HFF-Myc (cell line): ENCODE measurements at places on chromosomes 12 and 14.
A peak's percentile ranks its signal among the peaks of the same experiment; 100 is the strongest.

DNA sequence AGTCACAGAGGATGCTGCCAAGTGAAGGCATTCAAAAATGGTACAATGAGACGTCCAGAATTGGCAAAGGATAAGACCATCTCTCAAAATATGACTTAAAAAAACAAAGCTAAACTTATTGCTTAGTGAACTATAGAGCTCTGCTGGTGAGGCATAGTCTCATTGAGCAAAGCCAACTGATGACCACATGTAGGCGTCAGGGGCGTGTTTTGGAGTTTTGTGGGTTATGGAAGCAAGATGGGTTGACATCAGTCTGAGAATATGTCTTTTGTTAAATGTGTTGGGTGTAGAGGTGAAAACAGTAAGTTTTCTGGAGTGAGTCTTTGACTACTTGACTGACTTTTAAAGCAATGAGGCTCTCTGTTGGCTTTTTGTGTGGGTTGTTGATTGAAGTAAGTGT, 47.2 kb downstream of the ATL1 start:
- no peak for DNase-seq

DNA sequence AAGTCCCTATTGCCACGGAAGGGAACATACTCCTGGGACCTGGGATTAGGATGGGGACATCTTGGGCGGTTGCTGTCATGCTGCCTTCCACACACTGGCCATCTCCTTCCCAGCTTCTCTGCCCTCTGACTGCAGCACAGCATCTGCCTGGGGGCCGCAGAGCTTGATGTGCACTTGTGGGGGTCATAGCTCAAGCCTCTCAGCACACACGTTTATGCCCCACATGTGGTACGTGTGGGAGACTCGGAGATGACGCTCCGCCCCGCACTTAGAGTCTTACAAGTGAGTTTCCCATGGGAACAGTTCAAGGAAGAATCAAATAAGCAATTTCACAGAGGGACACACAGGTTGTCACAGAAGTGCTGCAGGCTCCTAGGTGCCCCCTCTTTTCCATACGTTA, 8.6 kb downstream of the ACADS start:
- DNase-seq = no peak

DNA sequence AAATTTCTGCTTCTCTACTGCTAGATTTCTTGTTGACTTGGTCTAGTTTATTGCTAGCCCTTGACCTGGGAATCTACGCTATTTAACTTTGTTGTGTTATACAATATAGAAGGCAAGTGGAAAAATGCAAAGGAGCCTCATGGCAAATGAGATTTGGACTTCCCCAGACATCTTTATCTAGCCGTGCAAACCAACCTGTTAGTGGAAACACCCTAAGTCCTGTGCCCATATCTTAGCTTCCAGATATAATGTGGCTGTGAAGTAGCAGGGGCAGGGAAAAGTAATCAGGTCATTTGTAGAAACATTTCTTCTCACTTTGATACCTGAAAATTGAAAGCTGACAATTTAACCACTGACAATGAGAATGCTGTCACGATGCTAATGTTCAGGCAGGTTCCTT, 90.7 kb upstream of the ATP2B1 start:
- no peak for DNase-seq

- DNase-seq = no peak
Observed at GRCh38 chr12:122875590-122876220, 20.2 kb downstream of the VPS37B start.

DNA sequence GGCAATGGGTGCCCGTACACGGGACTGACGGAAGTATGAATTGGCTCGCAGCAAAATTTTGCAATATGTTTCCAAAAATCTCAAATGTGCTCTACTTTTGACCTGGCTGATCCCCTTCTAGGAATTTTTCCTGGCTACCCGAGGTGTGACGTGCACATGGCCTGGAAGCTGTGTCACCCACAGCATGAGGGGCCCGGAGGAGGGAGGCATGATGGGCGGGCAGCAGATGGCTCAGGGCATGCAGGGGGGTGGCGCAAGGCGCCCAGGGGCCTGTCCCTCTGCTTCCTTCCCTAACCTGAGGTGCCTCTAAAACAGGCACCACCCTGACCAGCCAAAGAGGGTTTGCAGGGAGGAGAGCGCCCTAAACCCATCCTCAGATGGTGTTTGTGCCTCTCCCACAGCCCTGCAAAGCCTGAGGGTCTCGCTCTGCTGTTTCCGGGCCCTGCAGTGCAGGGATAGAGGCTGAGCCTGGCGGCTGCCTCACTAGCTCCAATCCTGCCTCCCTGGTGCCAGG, 6.7 kb downstream of the GPR132 start:
- DNase-seq = no peak

- no peak for DNase-seq
Observed at GRCh38 chr12:62738105-62738504, 196.8 kb downstream of the PPM1H start.

DNA sequence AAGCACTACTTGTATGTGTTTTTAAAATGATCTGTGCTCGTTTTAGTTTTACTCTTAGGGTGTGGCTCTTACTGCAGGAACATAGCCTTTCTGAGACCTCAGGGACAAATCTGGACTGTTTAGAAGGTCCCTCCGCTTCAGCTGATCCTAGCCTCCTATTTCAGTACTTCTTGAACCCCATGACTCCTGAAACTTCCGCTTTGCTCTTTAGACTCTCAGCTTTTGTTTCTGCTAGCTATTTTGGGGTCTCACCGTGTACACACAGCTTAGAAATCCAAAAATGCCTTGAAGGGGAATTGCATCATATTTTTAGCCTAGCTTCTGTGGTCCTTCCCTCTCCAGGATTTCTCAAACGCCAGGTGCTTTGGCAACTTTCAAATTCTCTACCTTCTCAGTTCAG, 8.3 kb downstream of the OR11G2 start:
- DNase-seq = no peak

DNA sequence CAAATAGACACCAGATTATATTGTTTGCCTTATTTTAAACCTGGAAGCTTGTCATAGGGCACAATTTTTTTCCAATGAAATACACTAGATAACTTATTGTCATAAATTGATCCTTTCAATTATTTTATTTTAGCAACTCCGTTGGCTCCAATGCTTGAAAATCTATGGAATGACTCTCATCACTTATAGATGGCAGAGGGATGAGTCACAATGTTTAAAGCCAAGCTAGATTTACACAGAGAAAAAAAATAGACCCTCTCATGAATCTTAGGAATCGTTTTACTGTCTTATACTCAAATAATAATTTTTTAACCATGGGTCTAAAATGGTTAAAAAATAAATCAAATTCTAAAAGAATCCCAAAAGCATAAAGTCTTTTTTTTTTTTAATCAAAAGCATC, 1276.6 kb upstream of the FLRT2 start:
- no peak for DNase-seq

DNA sequence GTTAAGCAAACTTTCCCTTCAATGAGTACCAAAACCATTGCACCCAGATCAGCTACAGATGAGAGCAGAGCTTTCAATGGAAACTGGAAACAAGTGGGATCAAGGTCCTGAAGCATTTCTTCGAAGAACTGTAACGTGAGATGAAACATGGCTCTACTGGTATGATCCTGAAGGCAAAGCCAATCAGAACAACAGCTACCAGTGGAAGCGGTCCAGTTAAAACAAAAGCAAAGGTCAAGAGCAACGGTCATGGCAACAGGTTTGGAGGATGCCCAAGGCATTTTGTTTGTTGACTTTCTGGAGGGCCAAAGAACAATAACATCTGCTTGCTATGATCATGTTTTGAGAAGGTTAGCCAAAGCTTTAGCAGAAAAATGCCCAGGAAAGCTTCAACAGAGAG, 137.9 kb upstream of the CPSF6 start:
- no peak for DNase-seq

GRCh38 chr12:3747976-3748619, 4.8 kb downstream of the CRACR2A start:
- no peak for DNase-seq

DNA sequence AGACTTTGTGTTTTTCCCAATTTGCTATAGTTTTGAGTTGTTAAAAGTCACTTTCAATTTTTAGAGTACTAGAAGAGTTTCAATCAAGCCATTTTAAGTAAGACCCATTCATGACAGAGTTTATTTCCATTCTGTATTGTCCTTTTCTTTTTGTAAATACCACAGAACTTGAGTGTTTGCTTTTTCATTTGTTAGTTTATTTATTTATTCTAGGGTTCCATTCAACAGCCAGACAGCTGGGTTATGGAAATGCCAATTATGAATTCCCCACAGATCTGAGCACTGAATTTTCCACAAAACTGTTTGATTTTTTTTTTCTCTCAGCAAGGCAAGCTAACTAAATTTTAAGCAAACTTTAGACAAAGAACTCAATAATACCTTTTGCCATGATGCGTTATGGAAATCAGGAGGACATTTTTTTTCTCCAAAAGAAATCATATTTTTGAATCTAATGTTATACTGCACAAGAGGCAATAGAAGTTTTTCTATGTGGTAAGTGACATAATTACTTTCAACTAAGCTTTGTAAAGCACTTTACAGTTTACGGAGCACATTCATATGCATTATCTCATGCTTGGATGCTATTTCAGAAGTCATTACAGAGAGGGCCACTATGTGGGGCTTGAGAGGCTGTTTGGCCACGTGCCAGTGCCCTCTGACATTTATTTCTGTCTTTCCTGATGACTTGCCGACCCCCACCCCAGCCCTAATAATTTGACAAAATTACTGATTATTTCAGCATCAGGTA, 181.5 kb downstream of the VRK1 start:
- DNase-seq = no peak

- no peak for DNase-seq
Observed at GRCh38 chr14:92552066-92552465, 38.5 kb downstream of the RIN3 start.

DNA sequence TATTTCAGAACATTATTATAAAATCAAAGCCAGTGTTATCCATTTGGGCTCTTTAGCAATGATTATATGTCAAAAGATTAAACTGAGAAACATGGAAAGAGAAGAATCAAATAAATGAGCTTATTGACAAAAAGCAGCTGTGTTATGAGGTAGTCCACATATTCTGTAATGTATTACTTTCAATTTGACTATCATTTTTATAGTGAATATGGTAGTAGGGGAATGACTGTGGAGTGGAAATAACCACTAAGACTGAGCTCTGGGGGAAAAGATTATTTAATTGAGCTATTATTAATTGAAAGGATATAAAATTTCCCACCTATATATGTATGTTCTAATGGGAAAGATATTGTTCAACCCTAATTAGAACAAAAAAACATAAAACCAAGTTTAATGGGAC, 381.3 kb downstream of the TMTC2 start:
- DNase-seq = no peak

DNA sequence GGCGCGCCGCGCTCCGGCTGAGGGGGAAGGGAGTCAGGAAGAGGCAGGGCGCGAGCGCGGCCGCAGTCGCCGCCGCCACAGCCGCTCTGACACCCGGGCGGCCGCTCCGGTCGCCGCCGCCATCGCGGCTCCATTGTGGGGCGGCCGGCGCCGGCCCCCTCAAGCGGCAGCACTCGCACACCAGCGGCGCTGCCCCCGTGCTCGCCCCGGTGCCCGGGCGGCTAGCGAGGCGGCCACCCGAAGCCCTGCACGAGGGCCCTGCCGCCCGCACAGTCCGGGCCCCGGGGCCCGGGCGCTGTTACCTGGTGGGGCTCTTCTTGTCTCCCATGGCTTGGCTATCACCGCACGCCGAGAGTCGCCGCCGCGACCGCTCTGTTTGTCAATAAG, 202 bp downstream of the YAF2 start:
- no peak for DNase-seq

- DNase-seq = no peak
Observed at GRCh38 chr14:56555921-56556570, 23.6 kb upstream of the TMEM260 start.

DNA sequence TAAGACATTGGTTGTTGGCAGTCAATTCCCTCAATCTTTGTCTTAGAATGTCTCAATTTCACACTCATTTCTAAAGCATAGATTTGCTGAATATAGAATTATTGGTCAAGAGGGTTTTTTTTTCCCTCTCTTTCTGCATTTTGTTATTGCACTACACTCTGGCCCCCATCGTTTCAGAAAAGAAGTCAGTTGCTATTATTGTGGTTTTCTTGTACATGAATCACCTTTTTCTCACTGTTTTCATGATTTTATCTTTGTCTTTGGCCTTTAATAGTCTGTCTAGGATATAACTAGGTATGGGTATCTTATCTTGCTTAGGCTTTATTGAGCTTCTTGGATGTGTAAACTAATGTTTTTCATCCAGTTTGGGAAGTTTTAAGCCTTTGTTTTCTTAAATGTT, 194.3 kb upstream of the DAAM1 start:
- no peak for DNase-seq

GRCh38 chr12:115129727-115130126, 445.8 kb upstream of the TBX3 start:
- DNase-seq = no peak

DNA sequence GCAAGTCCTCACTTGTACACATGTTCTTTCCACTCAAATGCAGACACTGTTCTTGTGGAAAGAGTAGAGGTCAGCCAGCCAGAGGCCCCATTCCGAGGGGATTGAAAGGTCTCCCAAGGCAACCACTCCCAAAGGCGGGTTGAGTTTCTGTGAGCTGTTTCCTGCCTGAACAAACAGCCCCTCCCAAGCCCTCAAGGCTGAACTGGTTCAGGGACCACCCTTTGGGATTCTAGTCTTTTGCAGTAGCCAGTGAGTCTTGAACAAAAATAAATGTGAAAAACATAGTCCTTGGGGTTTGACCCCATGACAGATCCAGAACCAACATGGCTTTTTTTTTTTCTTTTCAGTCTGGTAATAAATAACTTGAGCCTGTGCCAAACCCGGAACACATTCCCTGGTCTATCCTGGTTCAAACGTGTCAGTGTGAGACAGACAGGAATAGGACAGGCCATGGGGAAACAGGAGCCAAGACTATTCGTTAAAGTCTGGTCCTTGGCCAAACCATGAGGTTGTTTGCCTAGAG, 17.6 kb upstream of the STK38L start:
- DNase-seq = no peak

GRCh38 chr12:124861492-124861891, 2.2 kb downstream of the SCARB1 start:
- DNase-seq = peak; percentile 39

- DNase-seq = no peak
Observed at GRCh38 chr14:37583358-37584210, 11.5 kb downstream of the FOXA1 start.

GRCh38 chr12:47705566-47706425, at the start of gene RPAP3:
Gene RPAP3 (minus strand): TSS chr12:47706030. CDS start chr12:47702840, 3,190 bp downstream.
- peak; percentile 67 for DNase-seq

DNA sequence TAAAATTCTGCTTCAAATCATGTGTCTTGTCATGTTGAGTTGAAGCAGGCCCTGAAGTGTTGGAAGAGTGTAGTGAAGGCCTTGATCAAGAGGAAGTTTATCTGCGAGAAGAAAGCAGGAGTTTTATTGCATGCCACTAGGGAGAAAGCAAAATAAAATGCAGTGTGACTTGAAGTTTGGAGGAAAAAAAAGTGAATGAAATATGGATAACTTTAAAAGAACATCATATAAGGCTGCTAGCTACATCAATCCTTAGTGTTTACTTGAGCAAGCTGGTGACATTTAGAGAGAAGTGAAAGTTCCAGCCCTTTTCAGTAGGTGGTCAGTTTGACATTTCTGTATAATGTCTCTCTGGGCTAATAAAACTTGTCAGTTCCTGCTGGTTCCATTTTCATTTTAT, 841.1 kb downstream of the TMTC2 start:
- DNase-seq = no peak
